Activated CD4-positive, alpha-beta T cell treated with anti-CD3 and anti-CD28 coated beads, Interleukin-2, amount 50 U/mL, for 48 hours (primary cell): ENCODE measurements at places on chromosomes 1 and 21.

DNA sequence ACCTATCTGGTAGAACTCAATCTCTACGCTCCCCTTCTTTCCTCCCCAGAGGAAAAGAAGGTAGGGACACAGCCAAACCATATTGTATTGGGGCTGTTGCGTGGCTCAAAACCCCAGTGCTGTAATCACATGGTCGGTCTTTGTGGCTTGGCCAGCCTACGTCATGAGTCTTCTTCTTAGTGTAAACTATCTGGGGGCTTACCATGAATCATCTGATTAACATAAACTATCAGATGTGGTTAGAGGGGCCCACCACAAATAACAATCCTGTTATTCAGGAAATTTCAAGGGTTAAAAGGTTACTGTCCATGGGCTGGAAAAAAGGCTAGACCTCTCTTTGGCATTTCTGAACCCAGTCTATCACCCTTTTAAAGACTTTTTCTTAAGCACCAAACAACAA, 49.5 kb upstream of the GPR52 start:
- DNase-seq = peak; percentile 6

- no peak for DNase-seq
Observed at GRCh38 chr1:86787621-86788020, 83.2 kb downstream of the SH3GLB1 start.

- no peak for DNase-seq
Observed at GRCh38 chr1:117284399-117285215, 73.9 kb upstream of the VTCN1 start.

DNA sequence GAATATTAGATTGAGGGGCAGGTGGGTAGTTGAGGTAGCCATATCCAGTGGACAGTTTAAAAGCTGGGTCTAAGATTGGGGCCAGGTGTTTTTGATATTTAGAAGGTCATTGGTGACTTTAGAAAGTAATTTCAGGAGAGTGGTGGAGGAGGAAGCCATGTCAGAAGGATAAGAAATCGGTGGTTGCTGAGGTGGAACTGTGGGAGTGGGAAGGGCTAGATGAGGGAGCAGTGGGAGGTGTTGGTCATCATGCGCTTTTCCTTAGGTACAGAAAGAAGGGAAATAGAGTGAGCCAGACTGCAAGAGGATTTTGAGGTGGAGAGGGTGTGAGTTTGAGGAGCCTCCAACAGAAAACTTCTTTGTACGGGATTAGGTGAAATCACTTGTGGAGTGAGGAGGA, 7.2 kb downstream of the MTR start:
- no peak for DNase-seq

GRCh38 chr1:3168678-3169077, 99.7 kb downstream of the PRDM16 start:
- DNase-seq = no peak

- no peak for DNase-seq
Observed at GRCh38 chr1:183180218-183180617, 5.8 kb upstream of the LAMC2 start.

DNA sequence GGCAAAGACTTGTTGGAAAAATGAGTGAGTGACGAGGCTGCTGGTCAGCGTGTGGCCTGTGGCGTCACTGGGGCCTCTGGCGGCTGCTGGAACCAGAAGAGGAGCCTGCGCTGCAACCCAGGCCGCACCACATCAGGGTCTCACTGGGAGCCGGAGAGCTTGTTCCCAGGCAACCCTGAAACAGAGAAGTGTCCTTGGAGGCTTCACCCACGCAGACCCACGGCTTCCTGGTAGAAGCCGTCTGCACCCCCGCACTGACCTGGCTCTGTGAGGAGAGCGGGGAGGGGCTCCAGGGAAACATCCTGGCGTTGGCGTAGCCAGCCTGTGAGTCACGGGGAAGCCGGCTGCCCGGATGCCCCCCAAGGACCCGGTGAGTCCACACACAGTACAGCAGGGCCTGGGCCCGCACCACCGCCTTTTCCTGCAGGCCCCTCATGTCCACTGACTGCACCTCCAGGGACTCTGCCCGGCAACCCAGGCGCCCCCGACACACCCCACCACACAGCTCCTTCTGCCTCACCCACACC, 57.4 kb downstream of the COL6A1 start:
- DNase-seq = no peak

GRCh38 chr1:5907386-5907785, 84.8 kb downstream of the NPHP4 start:
- no peak for DNase-seq

GRCh38 chr21:46211786-46212720, 16.5 kb downstream of the LSS start:
- no peak for DNase-seq
